ENCODE measurements at places on chromosomes 11 and 22.

GRCh38 chr11:35909511-35910265 lies 34.2 kb upstream of the LDLRAD3 start:
- DNase-seq = no peak

GRCh38 chr11:103805688-103806009 lies 230.8 kb upstream of the DDI1 start:
- no peak for DNase-seq

DNA sequence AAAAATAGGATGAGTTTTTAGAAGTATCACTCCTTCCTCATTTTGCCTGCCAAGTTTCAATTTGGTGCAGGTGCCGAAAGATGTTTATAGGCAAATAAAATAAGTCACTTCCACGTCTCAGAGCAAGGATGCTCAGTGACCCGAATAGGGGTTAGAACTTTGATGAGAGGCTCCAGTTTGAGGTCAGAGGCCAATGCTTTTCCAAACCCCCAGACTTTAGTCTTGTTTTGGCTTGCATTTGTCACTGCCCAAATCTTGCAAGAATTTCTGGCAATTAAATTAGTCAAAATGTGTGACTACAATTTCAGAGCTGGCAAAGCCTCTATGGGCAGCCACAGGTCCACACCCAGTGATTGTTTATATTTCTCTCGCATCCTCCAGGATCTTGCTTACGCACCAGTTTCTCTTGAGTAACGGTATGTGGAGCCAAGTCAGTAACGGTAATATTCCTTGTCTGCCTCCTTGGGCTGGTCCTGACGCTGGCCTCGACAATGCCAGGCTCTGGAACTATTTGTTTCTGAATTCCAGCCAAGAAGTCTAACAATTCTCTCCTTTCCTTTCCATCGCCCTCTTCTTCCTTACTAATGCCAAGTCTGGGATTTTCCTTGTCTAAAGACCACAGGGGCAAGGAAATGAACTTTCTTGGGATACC lies 9.9 kb upstream of the NUP160 start:
- no peak for DNase-seq

GRCh38 chr11:29293825-29294224 lies 723.0 kb downstream of the KCNA4 start:
- DNase-seq = no peak

- DNase-seq = no peak
These were observed 13.0 kb downstream of the LTO1 start for GRCh38 chr11:69662021-69662698.

DNA sequence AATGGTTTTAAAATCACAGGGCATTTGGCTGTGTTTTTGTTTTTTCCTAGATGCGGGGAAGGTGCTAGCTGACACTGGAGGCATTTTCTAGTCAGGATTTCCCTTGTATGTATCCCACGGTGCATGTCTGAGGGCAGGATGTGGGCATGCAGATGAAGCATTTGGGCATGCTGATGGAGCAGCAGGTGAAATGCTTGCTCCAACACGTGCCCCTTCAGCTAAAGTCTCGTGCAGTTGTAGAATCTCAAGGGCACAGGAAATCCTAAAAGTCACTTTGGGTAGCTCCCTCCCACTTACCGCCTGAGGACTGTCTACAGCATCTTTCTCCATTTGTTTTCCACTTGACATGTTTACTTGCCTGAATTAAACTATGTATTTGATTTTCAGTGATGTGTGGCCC lies 429.4 kb upstream of the B3GAT1 start:
- no peak for DNase-seq

DNA sequence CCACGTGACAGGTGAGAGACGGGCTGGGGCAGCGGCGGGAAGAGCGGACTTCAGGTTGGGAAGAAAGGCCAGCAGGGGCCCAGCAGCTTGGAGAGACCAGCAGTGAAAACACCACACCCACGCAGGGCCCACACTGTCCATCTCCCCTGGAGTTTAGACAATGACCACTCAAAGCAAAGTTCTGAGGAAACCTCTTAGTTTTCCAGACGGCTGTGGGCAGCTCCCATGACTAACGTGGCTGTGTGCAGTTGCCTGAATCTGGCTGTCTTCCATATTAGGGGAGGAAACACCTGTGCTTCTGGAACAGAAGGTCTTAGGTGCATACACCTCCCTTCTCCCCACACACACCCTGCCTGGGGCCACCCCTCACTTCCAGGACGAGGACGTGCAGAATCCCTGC lies 70.6 kb upstream of the TTLL12 start:
- no peak for DNase-seq

All from activated CD8-positive, alpha-beta memory T cell treated with anti-CD3 and anti-CD28 coated beads for 4 hours (primary cell).